ENCODE measurements at places on chromosomes 2 and 18.
A peak's percentile ranks its signal among the peaks of the same experiment; 100 is the strongest.

- peak; percentile 55 for DNase-seq
Measured at GRCh38 chr2:195559431-195559914, 97.6 kb upstream of the SLC39A10 start.

GRCh38 chr2:159160412-159160811 lies 126.1 kb downstream of the WDSUB1 start:
- DNase-seq = no peak

DNA sequence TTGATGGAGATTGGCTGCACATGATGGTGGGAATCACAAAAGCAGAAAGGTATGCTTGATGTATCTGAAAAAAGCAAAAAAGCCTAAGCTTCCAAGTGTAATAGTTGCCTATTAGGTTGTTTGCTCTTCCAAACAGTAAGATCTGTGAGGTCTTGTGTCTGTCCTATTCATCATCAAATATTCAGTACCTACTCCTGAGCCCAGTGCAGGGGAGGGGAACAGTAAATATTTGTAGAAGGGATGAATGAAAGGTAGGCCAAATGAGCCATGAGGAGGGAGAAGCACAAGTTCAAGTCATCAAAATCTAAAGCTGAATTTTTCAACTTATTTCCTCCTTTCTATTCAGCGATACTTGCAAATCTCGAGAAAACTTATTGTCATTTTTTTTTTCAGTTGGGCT lies 153.2 kb upstream of the ETAA1 start:
- DNase-seq = no peak

GRCh38 chr2:187194049-187194448 lies 254.0 kb downstream of the CALCRL start:
- DNase-seq = no peak

GRCh38 chr2:145860083-145860482 lies 1340.2 kb upstream of the ZEB2 start:
- no peak for DNase-seq

- no peak for DNase-seq
Measured at GRCh38 chr2:148899638-148900318, 24.8 kb downstream of the KIF5C start.

DNA sequence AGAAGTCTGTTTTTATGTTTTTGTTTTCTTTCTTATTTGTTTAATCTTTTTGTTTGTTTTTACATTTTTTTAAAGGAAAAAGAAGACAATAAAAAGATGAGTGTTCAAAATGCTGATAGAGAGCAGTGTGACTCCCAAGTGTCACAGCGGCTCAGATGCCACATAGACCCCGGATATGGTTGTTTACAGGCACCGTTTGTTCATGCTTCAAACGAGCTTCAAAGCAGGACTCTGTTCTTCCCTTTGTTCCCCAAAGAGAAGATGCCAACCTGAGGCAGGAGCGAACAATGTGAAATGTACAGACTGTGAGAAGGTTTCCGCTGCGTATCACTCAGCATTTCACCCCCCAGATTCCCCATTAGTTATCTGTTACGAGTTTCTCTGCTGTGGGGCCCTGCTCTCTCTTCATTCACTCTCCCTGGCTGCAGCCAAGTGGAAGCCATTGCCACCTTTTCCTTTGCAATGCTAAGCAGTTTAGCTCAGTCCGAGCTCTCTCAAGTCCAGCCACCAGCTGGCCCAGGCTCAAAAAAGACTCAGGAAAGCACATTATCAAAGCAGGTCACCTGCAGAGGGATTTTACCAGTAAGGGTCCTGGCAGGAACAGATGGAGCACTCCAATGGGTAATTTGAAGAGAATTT lies 36.4 kb upstream of the PHLPP1 start:
- DNase-seq = no peak

- DNase-seq = no peak
Measured at GRCh38 chr2:16506366-16506765, 159.3 kb downstream of the CYRIA start.

DNA sequence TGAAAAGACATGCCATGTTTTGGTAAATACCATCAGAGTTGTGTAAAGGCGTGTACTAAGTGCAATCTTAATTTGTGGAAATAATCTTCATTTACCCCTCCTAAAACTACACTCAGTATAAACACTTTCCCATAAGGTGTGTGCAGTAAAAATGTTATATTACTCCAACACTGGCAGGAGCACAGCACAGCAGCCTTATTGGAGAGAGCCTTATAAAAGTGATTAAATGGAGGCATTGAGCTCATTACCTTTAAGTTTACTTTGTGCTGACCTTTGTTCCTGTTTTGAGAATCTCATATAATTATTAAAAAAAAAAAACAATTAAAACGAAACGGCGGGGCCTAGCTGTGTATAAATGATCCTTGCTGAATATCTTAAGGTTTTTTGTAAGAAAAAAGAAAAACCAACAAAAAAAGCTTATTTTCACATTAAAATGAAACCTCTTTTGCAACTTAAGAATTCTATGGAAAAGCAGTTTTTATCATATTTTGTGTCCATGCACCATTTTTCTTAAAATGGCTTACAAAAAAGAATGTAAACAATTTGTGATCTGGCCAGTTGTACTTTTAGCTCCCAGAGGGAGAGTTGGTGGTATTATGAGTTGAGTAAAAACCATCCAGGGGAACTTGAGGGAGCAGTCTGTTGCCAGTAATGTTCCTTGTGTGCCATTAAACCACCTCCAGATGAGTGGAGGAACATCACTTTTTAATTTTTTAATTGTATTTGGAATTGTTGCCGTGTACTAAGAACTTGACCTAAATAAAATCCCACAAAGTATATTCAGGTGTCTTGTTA lies 103.4 kb downstream of the ABI2 start:
- no peak for DNase-seq

- DNase-seq = no peak
Measured at GRCh38 chr18:63105636-63106316, 213.8 kb downstream of the BCL2 start.

DNA sequence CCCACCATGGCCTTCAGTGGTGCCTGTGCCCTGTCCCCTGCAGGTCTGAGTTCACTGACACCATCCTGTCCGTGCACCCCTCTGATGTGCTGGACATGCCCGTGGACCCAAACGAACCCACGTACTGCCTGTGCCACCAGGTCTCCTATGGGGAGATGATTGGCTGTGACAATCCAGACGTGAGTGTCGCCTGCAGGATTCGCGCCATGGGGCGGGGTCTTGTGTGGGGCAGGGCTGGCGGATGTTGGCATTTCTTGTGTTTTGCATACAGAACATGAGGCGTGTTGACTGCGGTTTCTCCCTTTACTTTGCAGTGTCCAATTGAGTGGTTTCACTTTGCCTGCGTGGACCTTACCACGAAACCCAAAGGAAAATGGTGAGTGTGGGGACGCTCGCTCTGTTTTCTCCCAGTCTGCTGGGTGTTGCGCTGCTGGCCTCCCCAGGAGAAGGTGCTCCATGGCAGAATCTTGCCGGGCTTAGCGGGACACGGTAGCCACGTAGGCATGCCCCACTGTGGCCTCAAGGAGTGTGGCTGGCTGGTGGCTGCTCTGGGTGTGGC lies 11.5 kb upstream of the D2HGDH start:
- DNase-seq = no peak

DNA sequence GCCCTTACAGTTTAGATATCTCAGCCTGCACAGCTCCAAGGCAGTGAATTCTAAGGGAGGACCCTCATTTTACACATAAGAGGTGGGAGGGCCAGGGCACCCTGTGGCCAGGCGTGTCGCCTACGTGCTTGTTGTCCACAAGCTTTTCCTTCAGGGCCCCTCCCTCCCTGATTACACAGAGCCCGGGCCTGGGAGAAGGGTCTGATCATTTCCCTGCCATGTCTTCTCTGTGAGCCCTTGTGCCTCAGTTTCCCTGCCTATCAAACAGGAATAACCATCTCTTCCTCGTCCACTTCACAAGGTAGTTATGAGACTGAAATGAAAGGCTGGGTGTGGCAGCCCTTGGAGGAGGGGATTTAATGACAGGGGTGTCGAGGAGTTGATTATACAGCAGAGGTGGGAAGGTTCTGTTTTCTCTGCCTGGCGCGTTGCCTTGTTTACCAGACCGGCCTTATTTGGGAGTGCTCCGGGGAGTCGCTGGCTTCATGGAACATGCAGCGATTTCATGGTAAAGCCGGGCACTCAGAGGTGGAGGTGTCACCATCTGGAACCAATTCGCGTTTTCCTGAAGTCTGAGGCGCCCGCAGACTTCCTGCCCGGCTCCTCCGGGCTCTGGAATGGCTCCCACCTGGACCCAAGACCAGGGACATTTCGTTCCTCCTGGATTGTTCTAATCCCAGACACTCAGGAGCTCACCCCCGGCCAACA lies 208.9 kb downstream of the KLHL29 start:
- no peak for DNase-seq

GRCh38 chr2:231364961-231365810 lies 30.3 kb upstream of the B3GNT7 start:
- no peak for DNase-seq

GRCh38 chr18:23451491-23451890 lies 1.6 kb upstream of the RIOK3 start:
- no peak for DNase-seq

- no peak for DNase-seq
Measured at GRCh38 chr2:68176657-68177056, 19.0 kb downstream of the PNO1 start.

- DNase-seq = no peak
Measured at GRCh38 chr2:3256157-3256556, 121.5 kb downstream of the EIPR1 start.

GRCh38 chr2:11080253-11081115 lies 74.8 kb upstream of the SLC66A3 start:
- DNase-seq = no peak

DNA sequence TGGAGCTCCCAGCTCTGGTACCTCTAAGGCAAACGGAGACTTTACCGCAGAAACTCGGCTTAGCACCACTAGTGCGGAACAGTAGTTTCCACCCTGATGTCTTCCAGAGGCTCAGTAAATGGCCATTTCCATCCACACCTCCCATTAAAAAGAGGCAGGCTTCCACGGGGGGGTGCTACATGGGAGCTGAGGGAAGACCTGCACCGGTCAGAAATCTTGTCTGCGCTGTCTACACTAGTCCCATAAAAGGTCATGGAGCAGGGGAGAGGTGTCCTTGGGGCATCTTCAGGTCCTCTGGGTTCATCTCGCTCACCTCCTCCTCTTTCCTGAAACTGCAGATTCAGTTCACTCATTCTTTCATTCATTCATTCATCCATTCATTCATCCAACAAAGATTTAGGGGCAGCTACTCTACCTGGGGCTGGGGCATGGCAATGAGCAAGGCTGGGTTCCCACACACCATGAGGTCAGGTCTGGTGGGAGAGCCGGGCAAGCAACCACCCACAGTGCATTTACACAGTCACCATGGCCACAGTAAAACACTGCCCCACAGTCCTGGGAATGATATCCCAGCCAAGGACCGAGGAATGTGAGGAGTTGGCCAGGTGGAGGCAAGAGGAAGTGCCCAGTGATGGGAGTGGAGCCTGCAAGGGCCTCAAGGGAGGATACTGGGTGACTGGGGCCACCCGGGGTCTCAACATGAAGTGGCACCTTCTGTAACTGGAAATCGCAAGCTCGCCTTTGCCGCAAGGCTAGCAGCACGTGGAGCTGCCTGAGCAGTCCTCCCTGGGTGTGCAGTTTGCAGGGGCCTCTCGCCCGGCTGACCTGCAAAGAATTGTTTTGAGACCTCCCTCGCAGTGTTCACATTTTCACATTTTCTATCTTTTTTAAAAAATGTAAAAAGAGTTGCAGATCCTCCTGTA lies 180.2 kb upstream of the RAB6C start:
- no peak for DNase-seq

- DNase-seq = no peak
Measured at GRCh38 chr2:168165985-168166901, 81.2 kb downstream of the STK39 start.

GRCh38 chr2:156901373-156902031 lies 356.0 kb upstream of the GALNT5 start:
- DNase-seq = no peak

DNA sequence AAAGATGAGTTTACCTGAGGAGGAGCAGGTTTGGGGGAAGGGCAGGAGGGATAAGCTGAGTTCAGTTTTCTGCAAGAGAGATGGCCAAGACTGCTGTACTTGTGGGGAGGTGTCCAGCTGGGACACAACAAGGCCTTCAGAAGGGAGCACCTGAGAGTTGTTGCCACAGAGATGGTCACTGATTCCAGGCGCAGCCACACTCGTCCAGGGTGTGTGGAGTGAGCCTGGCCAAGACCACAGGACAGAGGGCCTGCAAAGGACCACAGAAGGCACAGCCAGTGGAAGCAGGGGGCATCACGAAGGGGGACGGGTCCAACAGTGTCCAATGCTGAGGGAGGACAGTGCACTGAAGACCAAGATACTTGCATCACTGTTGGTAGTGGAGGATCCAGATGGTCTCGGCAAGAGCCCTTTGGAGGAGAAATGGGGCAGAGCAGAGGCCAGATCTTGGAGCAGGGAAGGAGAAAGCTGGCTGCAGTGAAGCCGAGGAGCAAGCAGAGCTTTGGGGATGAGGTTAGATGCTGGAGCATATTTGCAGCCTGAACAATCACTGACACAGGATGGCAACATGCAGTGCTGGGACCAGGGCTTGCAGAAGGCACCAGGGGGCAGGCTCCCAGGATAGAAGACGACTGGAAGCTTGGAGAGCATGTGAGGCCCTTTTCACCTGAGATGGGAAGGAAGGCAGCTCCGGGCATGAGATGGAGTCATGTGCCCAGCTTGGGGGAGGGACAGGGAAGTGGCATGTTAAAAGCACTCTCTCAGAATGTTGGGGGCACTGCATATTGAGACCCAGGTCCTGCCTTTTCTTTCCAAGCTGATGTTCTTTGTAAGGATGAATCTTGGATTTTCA lies 214.0 kb downstream of the CYP26B1 start:
- no peak for DNase-seq

DNA sequence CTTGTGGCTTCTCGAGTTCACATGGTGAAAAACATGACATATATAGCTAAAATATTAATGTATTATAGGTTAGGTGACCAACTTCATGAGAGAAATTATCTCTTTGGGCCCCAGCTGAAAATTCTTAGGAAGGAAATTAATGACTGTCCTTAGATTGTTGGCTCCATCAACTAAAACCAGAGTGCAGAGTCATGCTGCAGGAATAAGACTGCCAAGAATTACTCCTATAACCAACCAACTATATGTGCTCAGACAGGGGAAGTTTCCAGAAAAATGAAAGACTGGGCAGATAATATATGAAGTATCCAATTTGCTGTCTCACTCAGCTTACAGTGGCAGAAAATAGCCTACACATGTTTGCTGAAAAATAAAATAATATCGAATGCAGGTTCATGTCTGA lies 71.0 kb upstream of the TMEFF2 start:
- DNase-seq = no peak

GRCh38 chr2:171436307-171436706 lies 2.3 kb downstream of the DCAF17 start:
- no peak for DNase-seq

DNA sequence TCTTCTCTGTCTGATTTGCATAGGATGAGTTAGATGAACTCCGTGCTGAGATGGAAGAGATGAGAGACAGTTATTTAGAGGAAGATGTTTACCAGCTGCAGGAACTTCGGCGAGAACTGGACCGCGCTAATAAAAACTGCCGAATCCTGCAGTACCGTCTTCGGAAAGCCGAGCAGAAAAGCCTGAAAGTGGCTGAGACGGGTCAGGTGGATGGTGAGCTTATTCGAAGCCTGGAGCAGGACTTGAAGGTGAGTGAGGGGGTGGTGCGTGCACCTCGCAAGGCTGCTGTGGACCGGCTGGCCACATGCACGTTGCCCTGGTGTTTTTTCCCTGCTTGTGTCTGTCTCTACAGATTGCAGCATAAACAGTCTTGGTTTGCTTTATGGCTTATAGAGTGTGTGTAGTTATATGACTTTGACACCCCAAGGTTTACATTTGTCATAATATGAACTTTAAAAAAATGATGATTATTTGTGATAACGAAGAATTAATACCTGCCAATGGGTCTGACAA lies 13.1 kb downstream of the MTCL1 start:
- DNase-seq = no peak

GRCh38 chr2:63661076-63661475 lies 72.3 kb downstream of the MDH1 start:
- no peak for DNase-seq

Data from stimulated activated CD8-positive, alpha-beta memory T cell treated with anti-CD3 and anti-CD28 coated beads, Interleukin-4, amount 100 ng/mL, for 1 hour (primary cell).